Activated T-cell treated with anti-CD3 and anti-CD28 coated beads, Interleukin-2, amount 50 U/mL, for 72 hours (primary cell): ENCODE measurements at places on chromosomes 3 and 15.
A peak's percentile ranks its signal among the peaks of the same experiment; 100 is the strongest.

- DNase-seq, result no peak
These were observed 1165.6 kb downstream of the NSUN3 start for GRCh38 chr3:95228416-95228815.

GRCh38 chr3:52537726-52538421, 1.5 kb downstream of the UQCC5 start:
- DNase-seq, result no peak

DNA sequence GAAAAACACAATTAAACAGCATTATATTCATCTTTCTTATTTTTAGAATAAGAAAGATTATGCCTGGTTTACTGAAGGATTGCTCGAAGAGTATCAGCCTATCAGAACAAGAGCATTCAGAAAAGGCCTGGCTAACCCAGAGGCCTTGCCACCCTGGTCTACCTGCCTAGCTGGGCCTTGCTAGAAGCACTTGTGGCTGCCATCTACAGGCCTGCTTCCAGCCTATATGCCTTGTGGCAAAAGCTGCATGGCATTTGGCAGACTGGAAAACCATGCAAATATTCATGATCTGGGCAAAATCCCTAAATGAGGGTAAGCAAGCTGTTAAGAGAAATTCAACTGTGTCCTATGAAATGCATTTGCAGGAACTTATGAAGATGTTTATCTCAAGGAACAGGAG, 9.3 kb upstream of the ATP13A4 start:
- DNase-seq, result no peak

- no peak for DNase-seq
These were observed 222.8 kb upstream of the TPRG1 start for GRCh38 chr3:188948997-188949389.

DNA sequence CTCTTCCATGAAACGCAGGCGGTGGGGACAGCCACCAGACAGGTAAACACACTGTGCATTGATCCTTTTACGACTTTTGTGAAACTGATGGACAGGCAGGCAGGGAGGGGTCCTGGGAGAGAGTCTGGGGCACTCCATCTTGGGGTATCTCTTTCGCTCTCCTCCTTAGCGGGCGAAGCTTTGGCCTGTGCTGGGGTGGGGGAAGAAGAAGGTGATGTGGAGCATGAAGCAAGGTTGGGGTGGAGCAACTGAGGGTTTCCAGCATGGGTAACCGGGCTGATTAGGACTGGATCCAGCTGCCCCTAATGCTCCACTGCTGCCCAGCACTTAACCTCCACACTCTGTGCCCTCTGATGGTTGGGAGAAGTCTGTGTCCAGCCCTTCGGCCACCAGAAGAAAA, 25.6 kb downstream of the MUC20 start:
- DNase-seq, result no peak

- DNase-seq, result peak; percentile 12
These were observed 31.5 kb upstream of the TFDP2 start for GRCh38 chr3:142180761-142181362.

DNA sequence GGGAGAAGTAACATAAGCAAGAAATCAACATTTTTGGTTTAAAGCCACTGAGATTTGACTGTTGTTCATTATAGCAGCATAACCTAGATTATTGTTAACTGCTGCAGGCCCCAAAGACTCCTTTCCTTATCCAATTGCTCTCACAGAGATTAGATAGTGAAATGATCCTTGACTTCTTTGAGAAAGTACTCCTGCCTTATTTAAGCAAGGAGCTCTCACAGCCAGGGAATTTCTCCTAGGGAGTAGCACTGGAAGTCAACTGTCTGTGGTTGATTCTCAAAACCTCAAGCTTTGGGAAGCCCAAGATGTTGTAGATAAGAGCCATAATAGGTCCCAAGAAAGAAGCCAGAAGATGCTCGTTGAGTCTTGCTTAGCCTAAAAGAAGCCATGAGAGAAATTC, 151.8 kb upstream of the TSC22D2 start:
- no peak for DNase-seq

DNA sequence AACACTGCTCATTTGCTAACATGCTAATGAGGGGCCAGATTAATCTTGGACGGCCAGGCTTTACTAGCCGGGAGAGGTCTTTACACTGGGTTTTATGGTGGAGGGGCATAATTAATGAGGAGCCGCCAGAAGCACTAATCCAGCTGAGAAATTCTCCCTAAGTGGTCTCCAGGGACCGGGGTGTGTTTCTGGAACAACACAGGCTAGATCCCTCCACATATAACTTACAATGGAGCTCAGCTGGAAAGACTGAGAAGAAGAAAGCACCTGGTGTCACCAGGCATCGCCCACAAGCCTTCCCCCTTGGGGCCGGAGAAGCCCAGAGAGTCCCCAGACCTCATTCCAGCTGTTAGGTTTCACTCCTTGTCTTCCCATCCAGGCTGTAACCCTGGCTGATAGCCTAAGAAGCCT, 127.5 kb downstream of the MEGF11 start:
- no peak for DNase-seq

- no peak for DNase-seq
These were observed 9.5 kb downstream of the ADAMTS17 start for GRCh38 chr15:100332231-100332630.

DNA sequence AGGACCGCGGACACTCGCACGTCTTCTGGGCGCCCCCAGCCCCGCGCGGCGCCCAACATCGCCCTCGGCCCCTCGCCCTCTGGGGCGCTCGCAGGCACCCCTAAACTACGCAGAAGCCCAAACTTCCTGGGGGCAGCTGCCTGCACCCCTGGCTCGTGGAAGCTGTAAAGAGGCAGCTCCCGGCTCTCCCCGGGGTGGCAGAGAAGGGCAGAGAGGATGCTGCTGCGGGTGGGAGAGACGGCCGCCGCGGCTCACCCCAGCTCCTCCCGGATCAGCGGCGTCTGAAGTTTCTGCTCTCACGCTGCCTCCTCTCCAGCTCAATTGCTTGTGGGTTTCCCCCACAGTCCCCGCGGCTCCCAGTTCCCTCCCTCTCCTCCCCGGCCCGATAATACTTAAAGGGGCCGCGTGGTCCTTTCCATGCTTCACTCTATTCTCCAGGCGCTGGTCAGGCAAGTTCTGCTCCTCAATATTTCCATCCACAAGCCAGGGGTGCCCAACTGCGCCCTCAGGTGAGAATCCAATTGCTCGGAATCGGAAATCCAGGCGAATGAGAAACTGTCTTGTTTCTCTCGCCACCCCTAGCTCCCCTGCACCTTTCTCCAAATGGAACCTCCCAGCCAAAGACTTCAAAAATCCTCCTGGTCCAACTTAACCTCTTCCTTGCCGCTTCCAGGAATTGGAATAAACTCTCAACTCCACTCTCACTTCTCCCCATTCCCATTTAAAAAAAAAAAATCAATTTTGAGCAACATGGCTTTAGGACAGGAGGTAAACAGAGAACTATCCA, 748.5 kb downstream of the ROBO1 start:
- DNase-seq, result peak; percentile 0

- DNase-seq, result no peak
These were observed 5.0 kb upstream of the ABHD2 start for GRCh38 chr15:89083246-89083645.
